ENCODE measurements at places on chromosomes 5 and 9.

DNA sequence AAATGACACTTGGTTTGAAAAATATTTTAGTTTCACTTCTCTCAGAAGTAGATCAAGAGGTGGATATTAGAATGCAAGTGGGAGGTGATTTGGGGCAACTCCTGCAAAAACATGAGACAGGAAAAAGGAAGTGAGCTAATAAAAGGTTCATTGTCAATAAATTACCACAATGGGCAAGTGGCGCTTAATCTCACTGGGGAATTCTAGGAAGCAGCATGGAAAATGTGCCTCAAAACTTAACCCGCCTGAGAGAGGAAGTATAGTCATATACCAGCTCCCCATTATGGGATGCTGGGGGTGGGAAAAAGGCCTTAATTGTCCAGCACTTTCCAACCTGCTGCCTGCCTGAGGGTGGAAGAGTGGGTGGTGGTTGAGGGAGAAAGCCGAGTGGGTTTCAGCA lies 204.1 kb downstream of the ELAVL2 start:
- DNase-seq: peak; percentile 58

DNA sequence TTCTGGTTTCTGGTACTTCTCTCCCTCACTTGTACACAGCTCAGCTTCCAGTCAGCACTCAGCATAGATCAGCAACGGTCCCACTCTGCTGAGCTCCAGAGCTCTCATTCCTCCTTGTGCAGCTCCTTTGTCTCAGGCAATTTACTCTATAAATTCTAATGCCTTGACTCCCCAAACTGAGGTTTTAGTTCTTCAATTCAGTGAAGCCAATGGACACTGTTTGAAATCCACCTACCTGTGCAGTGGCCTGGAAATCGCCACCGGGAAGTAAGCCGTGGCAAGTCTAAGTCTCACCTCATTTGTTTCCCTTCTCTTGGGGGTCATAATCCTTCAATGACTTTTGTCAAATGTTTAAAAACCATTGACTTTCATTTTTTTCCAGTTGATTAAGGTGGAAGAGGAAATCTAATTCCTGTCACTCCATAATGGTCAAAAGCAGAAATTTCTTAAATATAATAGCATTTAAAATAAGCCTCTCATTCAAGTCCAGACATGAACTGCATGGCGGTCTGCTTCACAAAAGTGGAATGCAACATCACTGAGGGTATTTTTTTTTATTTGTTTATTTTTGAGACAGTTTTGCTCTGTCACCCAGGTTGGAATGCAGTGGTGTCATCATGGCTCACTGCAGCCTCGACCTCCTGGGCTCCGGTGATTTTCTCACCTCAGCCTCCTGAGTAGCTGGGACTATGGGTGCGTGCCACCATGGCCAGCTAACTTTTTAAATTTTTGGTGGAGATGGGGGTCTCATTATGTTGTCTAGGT lies 79.6 kb downstream of the C7 start:
- DNase-seq: peak; percentile 35

DNA sequence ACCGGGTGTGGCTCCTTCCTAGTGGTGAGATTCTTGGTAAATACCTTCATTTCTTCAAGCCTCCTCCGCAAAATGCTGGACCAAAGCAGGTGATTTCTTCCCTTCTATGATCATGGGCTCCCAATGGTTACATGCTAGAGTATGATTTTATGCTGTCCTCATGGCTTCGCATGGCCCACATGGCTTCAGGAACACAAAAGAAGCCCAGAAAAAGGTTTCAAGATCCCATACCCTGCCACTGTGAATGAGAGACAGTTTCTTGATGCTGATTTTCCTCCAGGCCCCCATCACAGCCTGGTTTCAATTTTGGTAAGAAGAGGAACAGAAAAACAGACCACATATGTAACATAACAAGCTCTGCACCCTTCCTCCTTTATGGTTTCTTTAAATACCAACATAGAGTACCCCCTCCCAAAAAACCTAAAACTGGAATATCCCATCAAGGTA lies 2.4 kb upstream of the RXFP3 start:
- no peak for DNase-seq

GRCh38 chr9:82234160-82234943 lies 245.8 kb downstream of the SPATA31D1 start:
- no peak for DNase-seq

DNA sequence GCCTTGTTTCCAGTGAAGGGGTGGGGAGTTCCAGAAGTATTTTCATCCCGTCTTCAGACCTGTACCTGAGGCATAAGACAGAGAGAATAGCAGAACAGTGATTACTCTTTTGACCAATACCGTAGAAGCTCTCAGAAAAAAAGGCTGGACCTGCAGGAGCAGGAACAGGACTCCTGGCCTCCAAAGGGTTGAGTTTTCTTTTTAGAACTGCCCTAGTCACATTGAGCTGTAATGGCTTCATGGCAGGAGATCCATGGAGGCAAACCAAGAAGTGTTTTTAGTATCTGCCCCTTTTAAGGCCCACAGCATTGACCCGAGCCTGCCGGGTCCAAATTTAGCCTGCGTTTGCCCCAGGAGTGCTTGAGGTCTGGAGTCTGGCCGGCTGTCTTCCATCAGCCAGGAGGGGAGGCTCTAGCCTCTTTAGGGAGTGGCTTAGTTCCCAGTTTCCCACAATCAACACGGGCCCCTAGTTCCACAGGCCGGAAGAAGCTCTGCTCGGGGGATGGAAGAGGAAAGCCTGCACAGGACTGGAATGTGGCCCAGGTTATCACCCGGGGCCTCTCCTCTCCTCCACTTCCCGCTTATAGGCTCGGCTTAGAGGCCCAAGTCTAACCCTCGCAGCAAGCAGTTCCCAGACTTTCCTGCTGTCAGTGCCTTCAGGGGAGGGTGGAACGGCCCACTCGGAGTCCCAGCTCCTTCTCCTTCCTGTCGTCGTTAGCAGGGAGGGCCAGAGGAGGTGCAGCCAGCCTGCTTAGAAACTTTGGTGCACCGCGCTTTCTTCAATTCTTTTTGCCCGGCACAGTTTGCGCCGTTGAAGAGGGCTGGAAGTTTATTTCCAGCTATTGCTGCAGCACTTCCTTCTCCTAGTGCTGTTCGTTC lies 80.7 kb downstream of the C9orf152 start:
- peak; percentile 65 for DNase-seq

GRCh38 chr9:81682177-81682576 lies 7.2 kb downstream of the TLE1 start:
- no peak for DNase-seq

DNA sequence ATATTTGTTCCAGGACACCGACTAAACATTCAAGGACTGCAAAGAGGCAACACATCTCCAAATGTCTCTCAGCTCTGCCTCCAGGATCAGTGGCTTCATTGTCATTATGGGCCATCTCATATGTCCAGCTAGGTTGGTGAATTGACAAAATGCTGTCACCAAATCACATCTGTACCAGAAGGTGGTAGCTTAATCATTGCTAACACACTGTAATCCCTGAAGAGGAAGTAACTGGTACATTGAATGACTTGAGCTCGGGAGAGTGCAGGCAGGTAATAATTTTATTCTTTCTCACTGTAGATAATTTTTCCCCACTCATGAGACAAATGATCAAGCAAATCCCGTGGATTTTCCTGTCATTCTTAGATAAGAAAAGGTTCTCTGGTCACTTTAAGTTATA lies 169.8 kb downstream of the SEMA6A start:
- DNase-seq: no peak

DNA sequence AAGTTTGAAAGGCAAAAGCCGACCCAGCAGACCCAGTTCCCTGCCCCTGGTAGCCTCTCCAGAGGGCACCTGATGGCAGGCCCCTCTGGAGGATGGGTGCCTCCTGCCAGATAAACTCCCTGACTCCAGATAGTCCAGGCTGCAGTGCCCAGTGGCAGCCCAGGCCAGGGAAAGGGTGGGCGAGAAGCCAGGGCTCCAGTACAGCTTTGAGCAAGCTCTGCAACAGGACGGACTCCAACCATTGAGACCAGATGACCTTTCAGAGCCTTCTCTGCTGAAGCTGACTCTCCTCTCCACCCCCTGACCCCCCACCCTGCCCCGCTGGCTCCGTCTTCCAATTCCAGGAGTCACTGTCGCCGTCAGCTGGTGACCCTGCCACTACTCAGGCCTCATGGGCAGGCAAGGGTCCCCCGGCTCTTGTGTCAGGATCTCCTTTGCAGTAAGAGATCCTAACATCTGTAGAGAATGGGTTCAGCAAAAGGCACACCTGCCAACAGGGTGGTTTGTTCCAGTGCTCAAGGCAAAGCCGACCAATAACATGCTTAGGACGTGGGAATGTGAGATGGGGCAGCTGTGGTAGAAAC lies 15.5 kb upstream of the FCN1 start:
- DNase-seq: no peak

Measured in A172 (cell line).